ENCODE measurements at places on chromosomes 3 and 15.

- DNase-seq: peak; percentile 84
Measured at GRCh38 chr3:105827959-105828358, 40.9 kb downstream of the CBLB start.

DNA sequence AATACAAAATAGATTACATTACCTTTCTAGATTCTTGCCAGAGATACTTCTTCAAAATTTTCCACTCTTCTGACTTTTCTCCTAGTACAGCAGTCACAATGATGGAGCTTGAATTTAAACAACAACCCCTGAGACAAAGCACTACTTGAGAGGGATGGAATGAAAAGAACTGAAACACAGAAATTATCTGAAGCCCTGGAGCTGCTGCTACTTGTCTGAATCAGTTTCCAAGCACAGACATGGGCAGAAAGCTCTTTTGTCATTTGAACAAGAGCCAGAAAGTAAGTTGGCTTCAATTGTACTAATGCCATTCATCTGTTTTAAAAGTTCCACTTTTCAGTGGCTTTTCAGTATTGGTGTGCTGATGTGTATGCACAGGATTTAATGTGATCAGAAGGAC is 718.5 kb upstream of the ARPP21 start:
- DNase-seq: no peak

DNA sequence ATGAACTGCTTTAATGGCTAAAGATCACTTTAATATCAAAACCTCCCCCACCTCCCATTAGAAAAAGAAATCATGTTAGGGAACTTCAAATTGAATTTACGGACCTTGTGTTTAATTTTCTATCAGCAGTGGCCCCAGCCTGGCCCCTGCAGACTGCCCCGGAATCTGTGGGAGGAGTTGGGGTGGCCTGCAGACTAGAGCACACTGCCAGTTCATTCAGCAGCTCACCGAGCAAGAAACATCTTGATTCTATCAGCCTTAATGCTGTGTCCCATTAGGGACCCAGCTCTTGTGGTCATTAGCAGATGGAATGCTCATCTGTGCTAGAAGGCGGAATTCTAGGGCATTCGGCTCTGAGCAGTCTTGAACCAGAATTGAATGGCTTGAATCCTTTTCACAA is 54.2 kb downstream of the FLNB start:
- DNase-seq: no peak

- DNase-seq: peak; percentile 20
Measured at GRCh38 chr3:14429237-14429636, 26.8 kb downstream of the SLC6A6 start.

DNA sequence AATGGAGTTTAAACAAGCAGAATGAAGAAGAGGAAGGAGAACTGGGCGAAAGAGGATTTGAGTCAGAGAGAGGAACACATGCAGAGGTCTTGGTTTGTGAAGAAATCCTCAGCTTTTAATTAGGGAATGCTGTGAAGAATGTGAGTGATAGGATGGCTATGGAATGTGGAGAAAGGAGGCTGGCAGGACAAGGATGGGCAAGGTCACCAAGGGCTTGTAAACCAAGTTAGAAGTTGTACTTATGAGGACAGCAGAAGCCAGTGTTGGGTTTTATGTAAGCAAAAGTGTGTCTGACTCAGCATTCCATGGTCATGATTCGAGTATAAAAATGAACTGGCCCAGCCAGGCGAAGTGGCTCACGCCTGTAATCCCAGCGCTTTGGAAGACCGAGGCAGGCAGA is 60.0 kb upstream of the IL12A start:
- DNase-seq: peak; percentile 97

GRCh38 chr3:4425055-4425454 is 42.0 kb downstream of the SUMF1 start:
- no peak for DNase-seq
